H1 (cell line): ENCODE measurements at places on chromosomes 3 and 15.

DNA sequence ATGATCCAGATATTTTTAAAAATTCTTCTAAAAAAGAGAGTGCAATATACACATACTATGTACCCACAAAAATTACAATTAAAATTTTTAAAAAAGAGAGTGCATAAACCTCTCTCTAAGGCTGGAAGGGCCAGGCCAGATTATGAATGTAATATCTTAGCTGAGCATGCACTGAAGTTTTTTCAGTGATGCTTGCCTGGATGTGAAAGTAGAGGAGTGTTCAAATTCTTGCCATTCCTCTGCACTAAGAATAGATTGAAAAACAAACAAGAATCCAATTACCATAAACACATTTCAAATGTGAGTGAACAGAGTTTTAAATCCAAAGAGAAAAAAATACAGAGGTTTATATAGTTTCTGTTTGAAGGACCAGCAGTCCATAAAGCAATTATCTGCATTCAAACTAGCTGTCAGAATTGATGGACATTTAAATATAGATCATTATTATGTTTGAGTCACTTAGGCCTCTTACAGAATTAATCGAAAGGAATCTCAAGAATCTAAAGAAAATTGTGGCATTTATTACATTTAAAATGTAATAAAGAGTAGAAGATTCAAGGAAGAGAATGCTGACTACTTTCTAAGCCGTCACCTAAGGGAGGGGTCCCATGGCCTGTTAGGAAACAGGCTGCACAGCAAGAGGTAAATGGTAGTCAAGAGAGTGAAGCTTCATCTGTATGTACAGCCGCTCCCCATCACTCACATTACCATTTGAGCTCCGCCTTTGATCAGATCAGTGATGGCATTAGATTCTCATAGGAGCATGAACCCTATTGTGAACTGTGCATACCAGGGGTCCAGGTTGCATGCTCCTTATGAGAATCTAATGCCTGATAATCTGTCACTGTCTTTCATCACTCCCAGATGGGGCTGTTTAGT, 159.3 kb upstream of the MDFIC2 start:
- DNase-seq, result no peak

DNA sequence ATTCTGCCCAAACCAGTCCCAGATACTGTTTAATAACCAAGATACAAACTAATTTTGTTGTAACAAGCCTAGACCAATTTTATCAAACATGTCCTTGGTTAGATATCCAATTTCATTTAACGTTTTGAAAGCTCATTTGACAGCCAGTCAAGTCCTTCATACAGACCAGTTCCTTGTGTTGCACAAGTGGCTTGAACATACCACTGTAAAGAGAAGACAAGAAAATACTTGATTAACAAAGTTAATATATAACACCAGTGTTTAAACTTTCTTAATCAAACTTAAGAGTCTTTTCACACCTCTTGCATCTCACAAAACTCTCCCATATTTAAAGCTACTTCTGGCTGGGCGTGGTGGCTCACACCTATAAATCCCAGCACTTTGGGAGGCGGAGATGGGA, 16.0 kb downstream of the PDE12 start:
- no peak for DNase-seq

- no peak for DNase-seq
Observed at GRCh38 chr3:194057570-194058188, 78.3 kb upstream of the HES1 start.

GRCh38 chr15:50797926-50798325, 32.4 kb upstream of the SPPL2A start:
- DNase-seq, result peak; percentile 27
